ENCODE measurements at places on chromosomes 7 and 10. TPM values are rescaled to one million over a fixed set of nuclear protein-coding genes. Genes with fewer than 3 reads are reported as not detected.

SEMA3C gene
- total RNA-seq = 86.4 TPM

RHOBTB1 gene
- 12.6 TPM for total RNA-seq

ADIRF gene
- not detected for total RNA-seq

RARRES2 gene
- total RNA-seq = not detected

MYOF gene
- total RNA-seq = 222 TPM

AKR1C4 gene
- not detected for total RNA-seq

TMEM176A gene
- not detected for total RNA-seq

TMEM273 gene
- total RNA-seq = not detected

SMKR1 gene
- 10.1 TPM for total RNA-seq

COL13A1 gene
- total RNA-seq = 0.23 TPM

IDI2 gene
- not detected for total RNA-seq

AKR1C8 gene
- total RNA-seq = not detected

PSD gene
- total RNA-seq = 0.20 TPM

GARS1 gene
- 136 TPM for total RNA-seq

NCF1 gene
- 0.13 TPM for total RNA-seq

HMX2 gene
- total RNA-seq = 0.23 TPM

NACAD gene
- total RNA-seq = 0.40 TPM

CDC123 gene
- total RNA-seq = 122 TPM

CNTNAP2 gene
- not detected for total RNA-seq

Measured in A549 treated with Mapracorat at 1 μM for 4 hours (cell line).